A549 treated with CORT108297 at 1 μM for 4 hours (cell line): ENCODE measurements at places on chromosomes 12 and 14. TPM values are rescaled to one million over a fixed set of nuclear protein-coding genes. Genes with fewer than 3 reads are reported as not detected.

Gene KRT86
- 28.5 to 47.2 TPM (median 42.7 TPM) in 5 replicates for total RNA-seq

Gene SERPINA3
- total RNA-seq = 6.6 to 11.2 TPM (median 9.0 TPM) in 5 replicates

Gene WNT5B
- 1.1 to 2.5 TPM (median 2.2 TPM) in 5 replicates for total RNA-seq

Gene SYNDIG1L
- 0.05 TPM in 1 of 5 replicates, not detected in the others for total RNA-seq

Gene TMEM30B
- total RNA-seq = 0.12 to 0.27 TPM (median 0.17 TPM) in 5 replicates

Gene SALL2
- total RNA-seq = 0.76 to 1.4 TPM (median 1.0 TPM) in 5 replicates

Gene OR4N2
- total RNA-seq = not detected in 5 replicates

Gene CHGA
- total RNA-seq = 1.0 to 1.7 TPM (median 1.4 TPM) in 5 replicates

Gene DUSP6
- total RNA-seq = 5.9 to 9.5 TPM (median 8.6 TPM) in 5 replicates

Gene KRT79
- 0.05 to 0.14 TPM (median 0.09 TPM) in 4 of 5 replicates, not detected in the other for total RNA-seq

Gene GUCY2C
- 0.02 TPM in 2 of 5 replicates, not detected in the others for total RNA-seq

Gene LHX5
- 0.02 TPM in 1 of 5 replicates, not detected in the others for total RNA-seq

Gene C3AR1
- total RNA-seq = not detected in 5 replicates

Gene FBXO34
- total RNA-seq = 11.2 to 17.7 TPM (median 14.5 TPM) in 5 replicates

Gene RASAL1
- total RNA-seq = 0.45 to 0.63 TPM (median 0.53 TPM) in 5 replicates

Gene COCH
- total RNA-seq = 21.4 to 26.9 TPM (median 24.2 TPM) in 5 replicates

Gene EPYC
- total RNA-seq = not detected in 5 replicates

Gene CCDC175
- not detected in 5 replicates for total RNA-seq

Gene FAM186B
- total RNA-seq = 0.08 to 0.16 TPM (median 0.12 TPM) in 5 replicates

Gene ANKLE2
- total RNA-seq = 70.2 to 80.7 TPM (median 79.7 TPM) in 5 replicates

Gene TOGARAM1
- 7.4 to 10.2 TPM (median 8.0 TPM) in 5 replicates for total RNA-seq

Gene TOMM20L
- total RNA-seq = not detected in 5 replicates

Gene RNASE9
- not detected in 5 replicates for total RNA-seq

Gene KRT75
- total RNA-seq = 0.13 to 0.21 TPM (median 0.16 TPM) in 5 replicates

Gene RIPK3
- total RNA-seq = not detected in 5 replicates

Gene KLRC3
- total RNA-seq = 0.12 to 0.40 TPM (median 0.23 TPM) in 5 replicates

Gene PDZRN4
- total RNA-seq = not detected in 5 replicates

Gene TIGAR
- total RNA-seq = 36.6 to 44.1 TPM (median 42.9 TPM) in 5 replicates

Gene DPPA3
- not detected in 5 replicates for total RNA-seq

Gene P2RX2
- not detected in 5 replicates for total RNA-seq

Gene CLEC1B
- not detected in 5 replicates for total RNA-seq

Gene SYNE3
- 0.14 to 0.50 TPM (median 0.36 TPM) in 5 replicates for total RNA-seq

Gene KRT85
- 0.02 to 0.06 TPM (median 0.05 TPM) in 3 of 5 replicates, not detected in the others for total RNA-seq

Gene SYT1
- 5.0 to 7.2 TPM (median 5.7 TPM) in 5 replicates for total RNA-seq

Gene TMTC2
- 0.91 to 1.2 TPM (median 1.0 TPM) in 5 replicates for total RNA-seq

Gene HOXC13
- 10.3 to 17.8 TPM (median 12.3 TPM) in 5 replicates for total RNA-seq

Gene ITGB7
- 0.13 to 0.59 TPM (median 0.33 TPM) in 5 replicates for total RNA-seq

Gene C14orf132
- 3.7 to 5.9 TPM (median 4.7 TPM) in 5 replicates for total RNA-seq

Gene RHEBL1
- 4.3 to 6.2 TPM (median 5.4 TPM) in 5 replicates for total RNA-seq

Gene DNAJC22
- total RNA-seq = 18.1 to 23.3 TPM (median 19.4 TPM) in 5 replicates
